ENCODE measurements at places on chromosomes 1 and 21.

DNA sequence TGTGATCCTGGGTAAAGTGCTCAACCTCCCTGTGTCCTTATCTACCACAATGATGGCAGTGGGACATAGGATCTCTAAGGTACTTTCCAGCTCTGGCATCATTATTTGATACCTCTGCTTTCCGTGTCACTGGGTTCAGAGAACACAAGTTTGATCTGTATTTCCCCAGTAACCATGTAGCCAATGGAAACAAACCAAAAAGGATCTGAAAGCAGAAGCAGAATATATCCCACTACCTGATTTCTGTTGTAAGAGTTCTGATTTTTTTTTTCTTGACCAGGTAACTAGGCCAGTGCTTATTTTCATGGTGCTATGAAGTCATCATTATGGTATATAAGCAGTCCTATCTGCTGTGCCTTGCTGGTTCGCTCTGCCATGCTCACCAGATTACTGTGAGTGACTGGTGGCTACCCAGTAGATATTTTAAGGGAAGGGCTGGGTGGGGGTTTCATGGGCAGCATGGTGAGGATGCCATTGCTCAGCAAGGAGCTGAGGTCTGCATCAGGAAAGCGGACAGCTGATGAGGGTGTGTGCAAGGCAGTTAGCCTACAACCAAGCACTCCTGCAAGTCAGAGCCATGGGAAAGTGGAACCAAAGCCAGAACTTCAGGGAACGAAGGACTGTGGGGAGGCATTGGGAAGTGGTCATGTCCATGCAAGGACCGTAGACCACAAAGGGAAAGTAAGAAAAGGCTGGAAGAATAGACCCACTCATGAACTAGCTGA is 104.9 kb upstream of the EDEM3 start:
- DNase-seq, result no peak

DNA sequence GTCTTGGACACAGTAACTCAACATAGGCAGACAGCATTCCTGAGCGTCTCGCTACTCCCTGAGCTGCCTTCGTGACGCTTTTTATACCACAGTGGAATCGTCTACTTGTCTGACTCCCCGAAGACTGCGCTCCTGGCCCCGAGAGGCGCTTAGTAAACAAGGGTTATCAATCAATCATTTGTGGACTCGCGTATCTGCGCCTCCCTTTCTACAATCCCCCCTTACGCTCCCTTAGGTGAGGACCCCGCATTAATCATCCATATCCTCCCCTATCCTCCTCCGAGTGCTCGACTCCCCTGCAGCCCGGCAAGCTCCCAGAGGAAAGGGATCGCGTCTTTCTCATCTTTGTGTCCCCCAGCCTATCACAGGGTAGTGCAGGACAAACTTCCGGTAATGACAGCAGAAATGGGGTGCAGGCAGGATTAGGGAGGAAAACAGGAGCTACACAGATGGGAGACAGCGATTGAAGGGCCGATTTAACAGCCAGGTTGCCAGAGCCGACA is 522 bp downstream of the TMEM59 start:
- DNase-seq, result peak; percentile 33

- DNase-seq, result no peak
Measured at GRCh38 chr1:183652107-183652506, 1.0 kb downstream of the APOBEC4 start.

DNA sequence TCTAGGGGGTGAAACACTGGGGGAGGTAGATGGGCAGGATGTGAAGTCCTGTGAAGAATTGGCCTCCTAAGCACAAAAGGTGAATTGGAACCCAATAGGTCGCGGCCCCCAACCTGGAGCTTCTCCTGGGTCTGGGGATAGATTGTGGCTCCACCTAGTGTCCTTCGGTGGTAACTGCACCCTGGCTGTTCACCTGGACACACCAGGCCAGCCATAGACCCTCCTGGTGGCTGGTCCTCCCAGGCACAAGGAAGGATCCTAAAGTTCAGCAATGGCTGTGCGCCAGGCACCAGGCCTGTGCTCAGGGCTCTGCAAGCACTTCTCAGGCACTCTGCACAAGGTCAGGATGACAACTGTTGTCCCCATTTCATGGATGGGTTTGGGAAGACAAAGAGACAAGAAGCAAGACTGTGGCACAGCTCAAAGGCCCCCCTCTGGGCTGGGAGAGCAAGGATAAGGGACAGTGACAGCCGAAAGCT is 13.5 kb downstream of the ESPN start:
- DNase-seq, result peak; percentile 77

GRCh38 chr1:111758373-111758772 is 2.7 kb downstream of the DDX20 start:
- DNase-seq, result no peak

GRCh38 chr1:184827600-184828368 is 73.1 kb upstream of the EDEM3 start:
- DNase-seq, result no peak

GRCh38 chr1:90114521-90115141 is 119.7 kb downstream of the ZNF326 start:
- no peak for DNase-seq

- no peak for DNase-seq
Measured at GRCh38 chr1:46690931-46691421, 19.3 kb downstream of the TEX38 start.

DNA sequence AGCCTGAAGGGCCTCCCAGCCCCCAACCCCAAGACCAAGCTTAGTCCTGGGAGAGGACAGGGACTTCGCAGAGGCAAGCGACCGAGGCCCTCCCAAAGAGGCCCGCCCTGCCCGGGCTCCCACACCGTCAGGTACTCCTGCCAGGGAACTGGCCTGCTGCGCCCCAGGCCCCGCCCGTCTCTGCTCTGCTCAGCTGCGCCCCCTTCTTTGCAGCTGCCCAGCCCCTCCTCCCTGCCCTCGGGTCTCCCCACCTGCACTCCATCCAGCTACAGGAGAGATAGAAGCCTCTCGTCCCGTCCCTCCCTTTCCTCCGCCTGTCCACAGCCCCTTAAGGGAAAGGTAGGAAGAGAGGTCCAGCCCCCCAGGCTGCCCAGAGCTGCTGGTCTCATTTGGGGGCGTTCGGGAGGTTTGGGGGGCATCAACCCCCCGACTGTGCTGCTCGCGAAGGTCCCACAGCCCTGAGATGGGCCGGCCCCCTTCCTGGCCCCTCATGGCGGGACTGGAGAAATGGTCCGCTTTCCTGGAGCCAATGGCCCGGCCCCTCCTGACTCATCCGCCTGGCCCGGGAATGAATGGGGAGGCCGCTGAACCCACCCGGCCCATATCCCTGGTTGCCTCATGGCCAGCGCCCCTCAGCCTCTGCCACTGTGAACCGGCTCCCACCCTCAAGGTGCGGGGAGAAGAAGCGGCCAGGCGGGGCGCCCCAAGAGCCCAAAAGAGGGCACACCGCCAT is 21.9 kb upstream of the ARF1 start:
- DNase-seq, result no peak

DNA sequence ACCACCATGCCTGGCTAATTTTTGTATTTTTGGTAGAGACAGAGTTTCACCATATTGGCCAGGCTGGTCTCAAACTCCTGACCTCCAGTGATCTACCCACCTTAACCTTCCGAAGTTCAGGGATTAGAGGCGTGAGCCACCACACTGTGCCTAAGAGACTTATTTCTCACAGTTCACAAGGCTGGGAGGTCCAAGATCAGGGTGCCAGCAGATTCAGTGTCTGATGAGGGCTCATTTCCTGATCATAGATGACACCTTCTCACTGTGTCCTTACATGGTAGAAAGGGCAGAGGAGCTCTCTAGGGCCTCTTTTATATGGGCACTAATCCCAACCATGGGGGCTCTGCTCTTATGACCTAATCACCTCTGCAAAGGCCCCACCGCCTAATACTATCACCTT is 58.8 kb downstream of the ARHGEF10L start:
- DNase-seq, result no peak

- no peak for DNase-seq
Measured at GRCh38 chr1:63822540-63822939, 48.7 kb downstream of the ROR1 start.

All from stimulated activated CD4-positive, alpha-beta T cell treated with anti-CD3 and anti-CD28 coated beads, Interleukin-2, amount 100 ng/mL, for 24 hours (primary cell).